ENCODE measurements at places on chromosomes 2 and 18.

- no peak for DNase-seq
Observed at GRCh38 chr2:178110681-178111080, 1.6 kb upstream of the RBM45 start.

DNA sequence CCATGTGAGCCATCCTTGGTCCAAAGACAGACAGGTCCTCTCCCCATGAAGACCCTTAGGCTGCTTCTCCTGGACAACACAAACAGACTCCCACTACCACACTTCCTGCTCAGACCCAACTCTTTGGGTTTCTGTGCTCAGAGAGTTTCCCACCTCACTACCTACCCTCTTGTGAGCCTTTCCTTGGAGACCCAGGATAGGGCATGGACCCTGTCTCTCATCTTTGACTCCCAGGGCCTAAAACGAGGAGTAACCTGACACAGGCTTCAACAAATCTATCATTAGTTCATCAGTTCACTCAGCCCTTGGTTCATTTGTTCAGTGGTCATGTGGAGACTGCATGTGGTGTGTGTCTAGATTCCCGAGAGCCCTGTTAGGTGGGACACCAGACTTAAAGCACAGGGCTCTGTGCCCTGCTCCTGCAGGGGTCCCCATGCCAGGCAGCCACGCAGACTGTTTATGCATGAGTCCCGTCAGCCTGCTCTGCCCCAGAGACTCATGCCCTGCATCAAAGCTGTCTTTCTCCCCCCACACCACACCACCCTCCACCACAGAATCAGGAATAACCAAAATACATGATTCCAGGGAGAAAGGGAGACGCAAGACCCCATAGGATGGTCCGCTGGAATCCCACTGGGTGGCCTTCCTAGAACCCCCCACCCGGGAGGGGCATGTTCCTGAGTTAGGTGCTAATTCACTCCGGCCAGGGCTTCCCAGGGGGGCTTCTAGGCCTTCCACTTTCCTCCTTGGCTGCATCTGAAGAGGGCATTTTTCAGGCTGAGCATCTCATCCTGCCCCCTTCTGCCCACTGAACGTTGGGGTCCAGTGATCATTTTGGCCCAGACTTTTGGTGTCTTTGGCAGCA, 100.2 kb upstream of the TEX51 start:
- DNase-seq = no peak

- peak; percentile 60 for DNase-seq
Observed at GRCh38 chr2:232876161-232876977, 6.3 kb downstream of the SNORC start.

DNA sequence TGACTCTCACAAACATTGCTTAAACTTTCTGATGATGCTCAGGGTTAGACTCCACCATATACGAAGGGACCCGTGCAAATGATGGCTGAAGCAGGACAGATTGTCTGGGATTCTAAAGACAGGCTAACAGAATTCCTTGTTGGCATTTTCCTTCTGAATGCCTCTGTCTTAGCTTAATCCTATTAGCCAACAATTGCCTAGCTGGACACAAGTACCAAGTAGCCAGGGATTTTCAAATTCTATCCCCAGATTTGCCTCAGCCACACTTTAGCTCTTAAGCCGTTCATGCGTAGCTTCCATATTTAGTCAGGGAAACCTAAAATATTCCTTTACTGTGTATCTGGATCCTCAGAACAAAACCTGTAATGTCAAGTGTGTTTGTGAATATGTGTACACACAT, 40.0 kb downstream of the COL4A3 start:
- no peak for DNase-seq

DNA sequence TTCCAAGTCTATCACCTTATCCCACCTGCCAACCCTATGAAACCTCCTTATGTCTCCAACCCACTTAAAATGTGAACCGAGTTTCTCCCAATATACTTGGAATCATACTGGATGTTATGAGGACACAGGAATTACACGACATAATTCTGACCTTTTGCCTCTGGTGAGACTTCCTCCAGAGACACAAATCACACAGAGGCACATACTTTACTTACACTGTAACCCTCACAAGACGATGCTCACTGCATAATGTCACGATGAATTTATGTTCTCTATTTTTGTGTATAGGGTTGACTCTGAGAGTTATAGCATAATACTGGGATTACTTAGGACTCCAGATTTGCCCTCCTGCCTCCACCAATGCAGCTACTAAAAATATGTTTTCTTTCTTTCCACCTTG, 28.0 kb upstream of the SETBP1 start:
- no peak for DNase-seq

DNA sequence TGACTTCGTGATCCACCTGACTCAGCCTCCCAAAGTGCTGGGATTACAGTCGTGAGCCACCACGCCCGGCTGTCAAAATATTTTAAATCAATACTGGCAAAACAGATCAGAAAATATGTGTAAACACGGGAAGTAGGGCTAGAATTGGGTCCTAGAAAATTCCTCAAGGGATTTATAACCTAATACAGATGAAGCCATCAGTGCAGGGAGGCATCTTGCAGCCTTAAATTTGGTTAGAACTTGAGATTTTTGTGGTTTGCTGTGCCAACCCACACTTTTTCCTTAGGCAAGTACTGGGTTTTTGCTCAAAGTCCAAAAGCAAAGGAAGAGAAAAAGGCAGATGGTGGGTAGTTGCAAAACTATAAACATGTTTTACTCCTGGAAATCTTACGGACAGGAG, 33.7 kb upstream of the NFE2L2 start:
- no peak for DNase-seq

GRCh38 chr18:36427831-36428230, 130.3 kb downstream of the FHOD3 start:
- DNase-seq = no peak

- no peak for DNase-seq
Observed at GRCh38 chr2:181234487-181234891, 222.7 kb upstream of the ITGA4 start.

DNA sequence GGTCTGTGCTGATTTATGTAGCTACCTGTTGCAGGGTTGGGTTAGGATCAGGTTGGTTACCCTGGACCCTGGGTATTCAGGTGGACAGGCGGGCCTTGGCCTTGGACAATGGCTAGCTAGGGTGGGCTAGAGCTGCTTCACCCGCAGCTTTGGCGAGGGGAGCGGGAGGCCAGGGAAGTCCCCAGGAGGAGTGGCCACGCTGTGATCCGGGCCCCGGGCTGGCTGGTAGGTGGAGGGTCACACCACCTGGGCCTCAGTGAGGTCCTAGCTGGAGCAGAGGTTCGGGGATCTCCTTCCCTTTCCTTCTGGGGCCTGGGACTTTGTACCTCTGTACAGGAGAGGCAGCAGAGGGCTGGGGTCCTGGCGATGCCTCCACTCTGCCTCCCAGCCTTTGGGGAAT, 9.8 kb downstream of the RTP5 start:
- DNase-seq = no peak

DNA sequence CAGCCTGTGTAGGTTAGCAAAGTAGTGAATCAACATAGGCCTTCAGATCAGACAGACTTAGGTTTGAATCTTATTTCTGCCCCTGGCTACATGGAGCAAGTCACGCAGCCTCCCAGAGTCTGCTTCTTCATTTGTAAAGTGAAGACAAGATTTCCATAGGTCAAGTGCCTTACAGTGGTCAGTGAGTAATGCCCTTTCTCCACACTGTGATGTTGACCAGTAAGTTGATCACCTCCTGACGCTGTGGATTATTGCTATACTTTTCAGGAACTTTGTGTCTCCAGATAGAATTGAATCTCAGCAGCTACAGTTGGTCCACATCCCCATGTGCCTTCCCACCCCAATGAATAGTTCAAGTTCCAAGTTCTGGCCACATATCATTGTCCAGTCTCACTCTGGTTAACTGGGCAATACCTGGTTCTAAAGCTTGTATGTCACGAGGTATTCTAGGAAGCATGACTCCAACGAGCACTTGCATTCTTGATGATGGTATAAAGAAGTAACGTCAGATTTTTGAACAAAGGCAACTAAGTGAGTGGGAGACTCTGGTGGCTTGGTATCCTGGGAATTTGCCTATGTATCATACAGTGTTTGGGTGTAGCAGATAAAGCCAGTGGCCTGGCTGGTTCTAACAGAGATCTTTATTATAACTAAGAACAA, 2.1 kb upstream of the CLIP4 start:
- no peak for DNase-seq

Measured in mesothelial cell of epicardium (in vitro differentiated cells).